ENCODE measurements at places on chromosomes 3 and 15. TPM values are rescaled to one million over a fixed set of nuclear protein-coding genes. Genes with fewer than 3 reads are reported as not detected.

RBP2 gene
- total RNA-seq, result not detected

CCDC9B gene
- 21.6 TPM for total RNA-seq

LRRC31 gene
- total RNA-seq, result not detected

ITGB5 gene
- total RNA-seq, result 419 TPM

HHLA2 gene
- not detected for total RNA-seq

MESP1 gene
- 2.1 TPM for total RNA-seq

A4GNT gene
- total RNA-seq, result not detected

VWA5B2 gene
- total RNA-seq, result not detected

ADAMTS17 gene
- 0.39 TPM for total RNA-seq

CCR2 gene
- not detected for total RNA-seq

RAP2B gene
- total RNA-seq, result 15.9 TPM

BFSP2 gene
- not detected for total RNA-seq

CEMIP gene
- 445 TPM for total RNA-seq

FRMD5 gene
- total RNA-seq, result not detected

SLC51A gene
- total RNA-seq, result not detected

GRCh38 chr3:196772897-196773296 is 33.2 kb downstream of the PAK2 start:
- no peak for DNase-seq

DNA sequence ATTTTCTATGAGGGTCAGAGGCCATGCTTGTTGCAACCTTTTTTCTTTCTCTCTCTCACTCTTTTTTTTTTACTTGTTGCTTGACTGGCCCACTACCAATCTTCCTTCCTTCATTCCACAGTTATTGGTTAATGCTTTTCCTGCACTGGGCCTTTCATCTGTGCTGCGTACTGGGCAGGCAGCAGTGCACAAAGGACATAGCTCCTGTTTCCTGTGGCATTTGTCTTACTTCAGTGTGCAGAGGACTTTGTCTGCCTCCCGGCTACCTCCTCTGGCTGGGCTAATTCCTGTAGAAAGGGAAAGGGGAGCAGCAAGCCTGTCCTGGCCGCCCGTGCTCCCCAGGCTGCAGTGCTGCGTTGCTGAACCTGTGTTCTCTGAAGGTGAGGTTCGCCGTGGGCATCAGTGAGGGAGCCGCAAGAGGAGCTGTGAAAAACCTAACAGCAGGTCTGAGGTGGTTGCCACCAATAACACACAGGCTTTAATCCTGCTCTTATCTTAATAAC is 93.7 kb upstream of the RGMA start:
- no peak for DNase-seq

DNA sequence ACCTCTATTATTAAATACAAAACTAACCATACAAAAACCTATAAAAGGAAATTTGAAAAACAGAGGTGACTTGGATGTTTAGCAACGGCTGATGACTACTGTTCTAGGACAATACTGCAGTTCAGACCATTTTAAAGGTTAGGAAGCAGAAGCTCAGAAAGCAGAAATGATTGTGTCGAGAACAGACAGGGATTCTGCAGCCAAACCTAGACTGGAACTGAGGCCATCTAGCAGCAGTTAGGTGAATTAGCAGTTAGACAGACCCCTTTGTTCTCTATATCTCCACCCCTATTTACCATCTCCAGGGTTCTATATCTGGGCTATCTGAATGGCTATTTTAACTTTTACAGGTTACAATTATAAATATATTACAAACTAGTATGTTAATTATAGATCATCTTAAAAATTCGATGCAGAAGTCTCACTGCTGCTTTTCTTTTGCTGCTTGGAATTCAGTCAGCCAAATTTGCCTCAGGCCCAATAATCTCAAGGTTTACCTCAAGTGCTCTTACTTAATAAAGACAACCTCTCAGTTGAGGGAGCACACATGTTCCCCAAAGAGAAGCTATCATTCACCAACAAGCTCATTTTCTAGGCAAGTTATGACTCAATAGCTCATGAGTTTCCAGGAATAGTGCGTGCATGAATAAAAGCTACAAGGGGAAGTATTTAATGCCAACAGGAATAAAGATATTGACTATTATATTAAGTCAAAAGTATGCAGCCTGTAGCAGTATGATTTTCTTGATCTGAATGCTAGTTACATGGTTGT is 9.3 kb upstream of the IL1RAP start:
- DNase-seq, result no peak

DNA sequence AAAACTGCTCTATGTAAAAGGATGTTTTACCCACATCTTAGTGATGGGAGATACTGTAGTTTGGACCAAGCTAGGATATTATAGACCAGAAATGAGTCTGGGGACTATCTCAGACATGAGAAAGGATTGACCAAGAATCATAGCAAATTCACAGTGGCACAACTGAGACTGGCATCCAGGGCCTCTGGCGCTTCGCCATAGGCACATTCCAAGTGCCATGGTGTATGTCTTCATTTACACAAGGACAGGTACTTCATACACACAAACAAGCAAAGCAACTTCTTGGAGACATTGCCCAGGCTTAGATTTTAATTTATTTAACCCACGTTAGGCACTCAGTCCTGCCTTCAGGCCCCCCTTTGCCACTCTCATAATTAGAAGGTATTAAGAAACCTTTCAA is 28.9 kb downstream of the CACNA1D start:
- DNase-seq, result no peak

- no peak for DNase-seq
These were observed 57.1 kb upstream of the POU1F1 start for GRCh38 chr3:87333393-87333892.

GRCh38 chr3:167669699-167670098 is 16.0 kb upstream of the WDR49 start:
- DNase-seq, result no peak

GRCh38 chr3:150996731-150997130 is 24.2 kb upstream of the CLRN1 start:
- no peak for DNase-seq

- no peak for DNase-seq
These were observed 8.4 kb upstream of the GOLGA6C start for GRCh38 chr15:75249726-75250125.

DNA sequence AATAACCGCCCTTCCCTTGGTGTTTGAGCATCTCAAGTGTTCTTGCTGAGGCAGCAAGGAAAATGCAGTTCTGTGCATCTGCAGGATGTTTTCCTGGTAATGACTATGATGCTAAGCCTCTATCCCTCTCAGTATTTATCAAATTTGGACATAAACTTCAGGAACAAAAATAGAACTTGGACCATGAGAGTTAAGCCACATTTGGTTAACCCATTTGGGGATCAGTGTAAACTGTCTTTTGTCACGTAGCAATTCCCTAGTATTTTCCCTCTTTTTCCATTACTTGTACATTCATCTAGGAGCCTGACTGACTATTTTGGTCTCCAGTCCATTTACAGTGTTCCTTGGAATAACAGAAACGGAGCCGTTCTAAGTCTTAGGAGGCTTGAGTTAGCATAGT is 250.8 kb downstream of the RBMS3 start:
- DNase-seq, result no peak

- DNase-seq, result no peak
These were observed 111.2 kb downstream of the XXYLT1 start for GRCh38 chr3:195159814-195160165.

DNA sequence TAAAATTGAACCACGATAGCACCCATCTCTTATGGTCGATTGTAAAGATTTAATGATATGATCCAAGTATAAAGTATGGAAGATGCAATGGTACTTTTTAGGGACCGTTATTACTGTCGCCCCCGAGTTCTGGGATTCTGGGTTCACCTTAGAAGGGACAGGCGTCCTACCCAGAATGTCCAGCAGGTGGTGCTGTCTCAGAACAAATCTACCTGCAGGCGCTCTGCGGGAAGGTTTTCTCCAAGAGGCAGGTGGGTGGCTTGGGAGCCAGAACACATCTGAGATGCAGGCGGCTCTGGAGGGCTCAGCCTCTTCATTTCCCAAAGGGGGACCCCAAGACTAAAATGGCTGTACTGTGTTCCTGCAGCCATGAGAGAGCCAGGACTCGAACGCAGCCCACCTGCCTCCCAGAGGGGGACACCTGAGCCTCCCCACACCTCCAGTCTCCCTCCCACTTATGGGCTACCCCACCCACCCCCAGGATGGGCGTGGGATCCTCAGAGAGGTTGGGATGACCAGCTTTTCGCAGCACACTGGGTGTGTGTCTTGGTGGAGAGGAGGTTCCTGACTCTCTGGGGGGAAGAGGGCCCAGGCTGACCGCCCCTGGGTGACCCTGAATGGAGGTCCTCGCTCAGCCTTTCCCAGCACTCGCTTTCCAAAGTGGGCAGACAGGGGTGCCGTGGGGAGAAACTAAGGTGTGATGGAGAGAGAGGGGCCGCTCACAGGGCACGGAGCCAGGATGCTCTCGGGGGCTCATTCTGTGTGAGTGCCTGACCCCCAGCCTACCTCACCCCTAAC is 28.1 kb upstream of the CORO2B start:
- DNase-seq, result no peak

DNA sequence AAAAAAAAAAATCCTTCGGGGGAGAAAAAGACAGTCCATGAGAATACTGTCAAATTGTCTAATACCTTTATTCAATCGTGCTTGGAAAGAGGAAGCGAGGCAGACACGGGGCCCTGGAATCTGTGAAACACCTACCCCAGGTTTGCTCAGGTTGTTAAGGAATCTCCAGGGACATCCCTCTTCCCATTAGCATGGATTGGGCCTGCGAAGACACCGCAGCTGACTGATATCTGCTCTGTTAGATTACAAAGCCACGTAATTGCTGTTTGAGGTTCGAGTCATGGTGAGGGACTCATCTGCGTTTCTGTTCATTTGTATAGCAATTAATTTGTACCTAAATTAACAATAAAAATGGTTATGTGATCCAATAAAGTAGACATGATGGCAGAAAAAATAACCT is 91.0 kb downstream of the BDH1 start:
- no peak for DNase-seq

- no peak for DNase-seq
These were observed 6.3 kb upstream of the ZXDC start for GRCh38 chr3:126481808-126482502.

DNA sequence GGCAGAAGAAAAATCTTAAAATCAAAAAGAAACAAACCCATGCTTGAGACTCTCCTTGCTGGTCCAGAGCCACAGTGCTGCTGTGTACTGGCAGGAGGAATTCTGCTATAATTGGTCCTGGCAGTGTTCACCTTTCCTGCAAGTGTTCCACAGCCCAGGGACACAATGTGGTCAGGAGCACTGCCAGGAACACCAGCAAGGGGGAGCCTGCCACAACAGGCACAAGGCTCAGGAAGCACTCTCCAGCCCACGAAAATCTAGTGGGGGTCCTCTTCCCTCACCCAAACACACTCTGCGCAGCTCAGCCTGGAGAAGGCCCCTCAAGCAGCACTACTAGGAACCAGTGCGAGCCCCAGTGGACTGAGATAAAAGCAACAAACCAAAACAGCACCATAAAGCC is 92.9 kb downstream of the UBE3A start:
- no peak for DNase-seq

- DNase-seq, result no peak
These were observed 332.2 kb downstream of the LPP start for GRCh38 chr3:188486126-188486525.

DNA sequence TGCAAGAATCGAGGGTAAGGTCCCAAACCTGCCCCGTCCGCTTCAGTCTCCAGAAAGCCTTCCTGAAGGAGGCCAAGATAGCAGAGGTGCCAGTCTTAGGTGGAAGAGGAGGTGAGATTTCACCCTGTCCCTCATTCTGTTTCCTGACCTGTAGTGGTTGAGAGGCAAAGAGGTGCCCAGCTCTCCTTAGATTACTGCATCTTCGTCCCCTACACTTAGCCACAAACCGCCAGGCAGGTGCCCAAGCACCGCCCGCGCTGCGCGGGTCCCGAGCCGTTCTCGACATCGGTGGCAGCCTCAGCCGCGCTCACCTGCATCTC is 23.8 kb upstream of the POLG start:
- no peak for DNase-seq

GRCh38 chr3:16477056-16477455 is 36.4 kb downstream of the RFTN1 start:
- no peak for DNase-seq

- peak; percentile 57 for DNase-seq
These were observed 21.7 kb upstream of the EPHB3 start for GRCh38 chr3:184539801-184540435.

- DNase-seq, result no peak
These were observed 274.1 kb downstream of the SHQ1 start for GRCh38 chr3:72574144-72574543.

DNA sequence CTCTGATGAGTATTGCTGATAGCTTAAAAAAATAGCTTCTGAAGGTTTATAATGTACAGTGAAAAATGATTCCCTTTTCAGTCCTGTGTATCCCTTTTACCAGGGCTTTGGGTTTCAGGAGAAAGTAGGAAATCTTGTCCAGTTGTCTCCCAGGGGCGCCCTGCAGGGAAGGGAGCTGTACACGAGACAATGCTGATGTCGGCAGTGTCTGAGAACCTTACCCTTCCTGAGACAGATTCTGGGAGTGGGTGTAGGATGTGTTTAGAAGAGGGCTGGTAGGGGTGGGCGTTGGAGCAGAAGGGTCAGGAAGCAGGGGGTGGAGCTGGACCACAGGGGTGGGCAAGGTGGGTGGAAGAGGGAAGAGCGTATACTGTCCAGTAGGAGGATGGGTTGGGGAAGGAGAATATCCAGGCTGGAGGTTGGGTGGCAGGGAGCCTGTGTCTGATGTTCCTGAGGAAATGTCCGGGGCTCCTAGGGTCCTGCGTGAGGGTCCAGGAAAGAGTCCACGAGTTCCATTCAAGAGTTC is 5.6 kb downstream of the THPO start:
- DNase-seq, result no peak

All from osteocyte (in vitro differentiated cells).